Hypothalamus (tissue), 51 donors: ENCODE measurements at places on chromosomes 13 and 19.

DNA sequence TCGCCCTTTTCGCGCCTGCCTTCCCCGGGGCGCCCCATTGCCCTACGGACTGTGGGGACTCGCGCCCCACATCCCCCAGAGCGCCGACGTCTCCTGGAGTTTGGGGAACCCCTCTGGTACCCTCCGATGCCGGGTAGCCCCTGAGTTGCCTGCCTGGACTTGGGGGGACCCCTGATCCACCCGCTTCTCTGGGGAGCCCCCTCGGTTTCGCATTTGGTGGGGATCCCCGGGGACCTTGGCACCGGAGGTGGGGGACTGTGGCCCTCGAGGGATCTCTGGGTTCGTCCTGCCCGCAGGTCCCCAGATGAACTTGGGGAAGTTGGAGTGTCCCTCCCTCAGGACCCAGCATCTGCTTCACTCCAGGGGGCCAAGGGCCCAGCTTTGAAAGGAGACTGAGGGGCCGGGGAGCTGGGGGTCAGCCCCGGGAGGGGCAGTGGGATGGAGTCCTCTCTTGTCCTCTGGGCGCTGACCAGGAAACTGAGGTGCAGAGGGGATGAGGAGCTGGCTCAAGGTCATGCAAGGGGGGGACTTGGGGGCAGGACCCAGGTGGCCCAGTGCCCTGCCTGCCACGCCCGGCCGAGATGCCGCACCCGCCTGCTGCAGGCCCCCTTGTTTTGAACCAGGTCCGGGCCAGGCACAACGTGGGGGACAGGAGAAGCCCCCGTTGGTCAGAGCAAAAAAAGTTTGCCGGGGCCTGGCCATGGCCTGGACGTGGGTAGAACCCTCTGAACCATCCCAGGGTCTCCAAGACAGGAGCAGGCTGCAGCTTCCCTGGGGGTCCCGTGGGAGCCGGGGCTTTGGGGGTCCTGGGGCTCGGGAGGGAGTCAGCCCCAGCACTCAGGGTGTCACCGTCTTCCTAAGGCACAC is 1.0 kb downstream of the EFNA2 start:
- DNase-seq: no peak

DNA sequence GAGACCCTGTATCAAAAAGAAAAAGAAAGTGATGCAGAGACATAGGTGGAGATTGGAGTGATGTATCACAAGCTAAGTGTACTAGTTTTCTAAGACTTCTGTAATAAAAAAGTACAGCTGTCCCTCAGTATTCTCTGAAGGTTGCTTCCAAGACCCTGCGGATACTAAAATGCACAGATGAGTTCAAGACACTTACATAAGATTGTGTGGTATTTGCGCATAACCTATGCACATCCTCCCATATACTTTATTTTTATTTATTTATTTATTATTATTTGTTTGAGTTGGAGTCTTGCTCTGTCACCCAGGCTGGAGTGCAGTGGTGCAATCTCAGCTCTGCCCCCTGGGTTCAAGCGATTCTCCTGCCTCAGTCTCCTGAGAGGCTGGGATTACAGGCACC is 13.6 kb upstream of the HAS1 start:
- DNase-seq: no peak

GRCh38 chr13:41254902-41255301 is 8.5 kb downstream of the MTRF1 start:
- DNase-seq: no peak

DNA sequence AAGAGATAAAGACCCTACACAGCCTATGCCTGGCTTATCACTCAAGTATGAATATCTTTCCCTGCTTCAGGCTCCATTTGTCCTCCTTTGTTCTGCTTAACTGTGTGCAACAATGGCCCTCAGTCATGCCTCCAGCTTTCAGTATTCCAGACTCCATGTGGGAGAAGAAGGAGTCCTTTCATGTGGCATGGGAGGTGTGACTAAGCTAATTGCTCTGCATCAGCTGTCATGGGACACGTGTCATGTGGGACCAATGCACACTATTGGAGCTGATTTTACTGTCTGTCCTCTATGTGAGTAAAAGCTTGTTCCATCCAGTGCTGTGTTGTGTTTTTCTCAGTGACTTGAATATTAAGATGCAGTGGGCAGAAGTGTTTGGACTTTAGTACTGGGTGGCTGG is 1198.3 kb downstream of the OLFM4 start:
- no peak for DNase-seq

GRCh38 chr13:34277936-34278335 is 460.0 kb downstream of the RFC3 start:
- no peak for DNase-seq
